ENCODE measurements at places on chromosomes 4 and X.

DNA sequence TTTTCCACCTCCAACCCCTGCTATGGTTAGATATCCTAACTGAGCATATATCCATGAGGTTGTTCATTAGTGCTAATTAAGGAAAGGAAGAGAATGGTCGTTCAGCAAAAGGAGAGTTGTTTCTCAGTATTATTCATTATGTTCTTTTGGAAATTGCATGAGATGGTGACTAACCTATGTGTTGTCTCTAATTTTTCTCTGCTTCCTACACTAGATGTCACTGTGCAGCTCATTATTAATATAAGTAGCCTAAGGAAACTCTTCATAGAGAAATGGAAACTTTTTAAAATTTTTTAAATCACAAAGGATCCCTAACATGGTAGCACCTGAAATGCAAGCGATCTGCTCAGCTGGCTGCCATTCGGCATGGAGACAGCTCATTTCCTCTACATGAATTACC lies 67.7 kb upstream of the FAM9A start:
- no peak for DNase-seq

DNA sequence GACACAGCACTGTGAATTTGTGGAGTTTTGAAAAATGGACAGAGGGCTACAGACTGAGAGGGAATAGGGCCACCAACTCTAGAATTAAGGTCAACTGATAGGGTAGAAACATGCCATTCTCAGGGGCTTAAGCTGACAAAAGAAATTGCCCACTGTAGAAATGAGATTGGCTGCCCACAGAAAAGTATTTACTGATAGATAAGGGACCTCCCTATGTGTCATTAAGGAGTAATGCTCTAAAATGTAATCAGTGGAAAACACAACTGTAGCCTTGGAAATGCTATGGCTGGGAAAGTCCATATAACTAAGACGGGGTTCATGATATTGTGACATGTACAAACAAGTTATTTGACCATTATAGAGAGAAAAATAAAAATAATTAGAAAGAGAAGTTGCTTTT lies 4.6 kb downstream of the RTL9 start:
- DNase-seq = no peak

- DNase-seq = no peak
Observed at GRCh38 chr4:119623025-119623424, 5.6 kb downstream of the PDE5A start.

DNA sequence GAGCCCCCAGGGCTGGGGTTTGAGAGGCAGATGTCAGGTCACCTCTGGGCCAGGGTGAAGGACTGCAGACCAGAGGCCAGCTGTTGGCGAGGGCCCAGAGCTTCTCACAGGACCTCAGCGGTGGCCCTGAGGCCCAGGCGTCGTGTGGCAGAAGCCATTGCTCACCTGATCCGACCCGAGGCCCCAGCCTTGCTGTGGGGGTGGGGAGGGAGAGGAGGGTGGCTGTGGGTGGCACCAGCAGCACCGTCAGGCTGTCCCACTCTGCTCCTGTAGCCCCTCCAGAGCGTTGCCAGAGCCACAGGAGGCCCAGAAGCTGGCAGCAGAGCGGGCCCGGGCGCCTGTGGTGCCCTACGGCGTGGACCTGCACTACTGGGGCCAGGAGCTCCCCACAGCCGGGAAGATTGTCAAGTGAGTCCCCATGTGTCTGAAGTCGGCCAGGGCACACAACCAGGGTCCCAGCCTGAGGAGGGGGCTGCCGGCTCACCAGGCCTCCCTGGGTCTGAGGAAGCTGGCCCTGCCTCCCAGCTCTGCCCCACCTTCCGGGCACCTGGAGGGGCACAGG lies 28.8 kb downstream of the UVSSA start:
- no peak for DNase-seq

Data from HEK293T (cell line).